Activated naive CD4-positive, alpha-beta T cell (primary cell): ENCODE measurements at places on chromosomes 1 and 21.

- no peak for DNase-seq
Measured at GRCh38 chr1:96918406-96918805, 196.8 kb downstream of the PTBP2 start.

GRCh38 chr1:111756124-111756513 lies 418 bp downstream of the DDX20 start:
- no peak for DNase-seq

GRCh38 chr1:94120991-94121390 lies at the start of gene ABCA4:
Gene ABCA4, minus strand, starts transcription at chr1:94121148. Its CDS starts 103 bp downstream, at chr1:94121045.
- no peak for DNase-seq

DNA sequence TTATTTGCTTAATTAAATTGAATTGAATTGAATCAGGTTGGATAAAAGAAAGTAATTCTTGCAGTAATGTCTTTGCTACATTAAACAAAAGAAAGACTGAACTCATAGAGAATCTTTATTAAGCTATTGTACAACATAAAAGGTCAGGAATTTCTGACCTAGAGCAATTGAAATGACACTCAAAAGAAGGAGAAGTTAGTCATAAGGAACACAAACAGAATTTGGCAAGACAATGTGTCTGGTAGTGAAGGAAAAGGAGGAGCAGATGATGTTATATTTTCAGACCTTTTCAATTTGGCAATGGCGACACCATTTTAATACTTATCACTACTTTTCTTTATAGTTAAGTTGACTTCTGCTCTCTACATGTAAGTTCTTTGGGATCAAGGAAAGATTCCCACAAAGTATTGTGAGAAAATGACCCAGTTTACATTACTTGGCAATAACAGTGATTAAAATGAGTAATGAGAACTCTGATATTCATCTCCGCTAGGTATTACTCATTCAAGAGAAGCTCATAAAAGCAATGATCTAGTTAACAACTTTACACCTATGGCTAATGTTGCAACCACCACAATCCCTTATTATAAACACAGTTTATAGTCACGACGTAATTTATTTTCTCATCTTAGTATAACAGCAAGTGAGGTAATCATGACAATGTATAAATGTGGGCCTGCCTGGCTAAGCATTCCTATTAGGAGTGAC lies 14.7 kb upstream of the KRTAP21-1 start:
- DNase-seq: no peak

DNA sequence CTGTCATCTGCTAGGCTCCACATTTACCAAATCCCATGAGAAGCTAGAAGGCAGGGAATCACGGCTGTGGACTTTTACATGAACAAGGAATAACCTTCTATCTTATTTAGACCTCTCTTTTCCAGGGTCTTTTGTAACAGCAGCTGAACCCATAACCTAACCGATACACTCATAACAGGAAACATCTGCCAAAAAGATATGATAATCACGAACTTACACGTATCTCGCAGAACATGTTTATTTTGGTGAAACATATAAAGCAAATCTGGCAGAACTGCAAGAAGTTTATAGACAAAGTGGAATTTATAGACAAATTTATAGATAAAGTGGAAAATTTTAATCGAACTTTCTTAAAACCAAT lies 20.4 kb downstream of the TINAGL1 start:
- DNase-seq: no peak

- no peak for DNase-seq
Measured at GRCh38 chr1:26016953-26017545, 4.5 kb upstream of the EXTL1 start.

- DNase-seq: no peak
Measured at GRCh38 chr1:219701476-219701875, 88.6 kb upstream of the ZC3H11B start.

DNA sequence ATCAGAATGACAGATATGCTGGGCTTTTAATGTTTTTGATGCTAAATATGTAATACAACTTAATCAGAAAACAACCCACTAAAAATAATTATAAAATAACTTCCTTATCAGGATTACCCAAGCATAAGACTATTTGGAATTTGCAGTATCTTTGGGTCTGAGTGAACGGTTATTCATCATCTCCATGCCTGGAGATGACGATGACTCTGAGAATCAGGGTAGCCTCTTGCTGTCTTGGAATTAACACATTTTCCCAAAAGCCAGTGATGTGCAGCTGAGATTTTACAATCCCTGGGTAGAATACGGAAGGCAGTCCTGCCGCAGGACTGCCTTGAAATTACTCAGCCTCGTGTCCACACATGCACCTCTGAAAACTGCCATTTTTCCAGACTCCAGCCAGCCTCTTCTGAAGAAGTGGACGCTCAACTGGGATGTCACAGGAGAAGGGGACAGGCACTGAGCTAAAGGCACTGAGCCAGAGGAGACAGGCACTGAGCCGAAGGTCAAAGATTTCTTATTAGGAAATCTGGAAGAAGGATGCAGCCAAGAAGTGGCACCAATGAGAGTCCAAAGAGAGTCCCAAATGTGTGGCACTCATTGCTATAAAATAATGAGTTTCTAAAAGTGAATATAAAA lies 85.5 kb downstream of the PGBD5 start:
- DNase-seq: no peak

- no peak for DNase-seq
Measured at GRCh38 chr1:58426918-58427317, 119.6 kb downstream of the OMA1 start.

GRCh38 chr1:182259968-182260367 lies 131.6 kb downstream of the GLUL start:
- DNase-seq: no peak

DNA sequence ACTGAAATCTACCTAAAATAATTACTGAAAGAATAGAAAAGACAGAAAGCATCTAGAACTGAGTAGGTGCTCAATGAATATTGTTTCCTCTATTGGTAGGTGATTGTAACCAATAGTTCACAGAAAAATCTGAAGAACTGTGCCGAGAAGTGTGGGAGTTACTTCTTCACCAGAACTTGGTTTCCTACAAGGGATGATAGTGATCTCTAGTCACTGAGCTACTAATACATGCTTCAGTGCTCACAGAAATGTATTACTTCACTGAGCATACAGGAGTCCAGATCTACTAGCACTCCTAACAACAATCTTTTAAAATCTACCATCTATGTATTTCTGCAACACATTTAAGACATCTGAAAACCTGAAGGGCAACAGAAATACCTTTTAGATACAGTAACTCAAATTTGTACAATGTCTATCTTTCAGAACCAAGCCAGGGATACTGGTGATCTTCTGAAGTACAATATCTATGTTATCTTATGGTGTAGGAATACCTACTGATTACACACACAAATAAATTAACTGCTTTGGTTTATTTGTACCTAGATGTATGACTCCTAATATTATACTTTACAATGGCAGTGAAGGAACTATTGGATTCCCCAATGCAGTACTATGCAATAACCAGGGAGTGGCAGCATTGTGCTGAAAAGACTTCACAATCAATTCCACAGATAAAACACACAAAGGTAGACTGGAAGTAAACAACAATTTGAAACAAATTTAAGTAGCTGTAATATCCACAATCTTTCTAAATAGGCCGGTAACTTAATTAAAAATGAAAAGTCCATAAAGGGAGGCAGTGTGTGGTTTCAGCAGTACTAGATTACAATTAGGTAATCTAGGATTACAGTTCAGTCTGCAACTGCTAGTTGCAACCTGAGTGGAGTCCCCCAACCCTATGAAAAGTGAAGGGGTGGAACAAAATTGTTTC lies 243.0 kb downstream of the SLC45A1 start:
- no peak for DNase-seq

DNA sequence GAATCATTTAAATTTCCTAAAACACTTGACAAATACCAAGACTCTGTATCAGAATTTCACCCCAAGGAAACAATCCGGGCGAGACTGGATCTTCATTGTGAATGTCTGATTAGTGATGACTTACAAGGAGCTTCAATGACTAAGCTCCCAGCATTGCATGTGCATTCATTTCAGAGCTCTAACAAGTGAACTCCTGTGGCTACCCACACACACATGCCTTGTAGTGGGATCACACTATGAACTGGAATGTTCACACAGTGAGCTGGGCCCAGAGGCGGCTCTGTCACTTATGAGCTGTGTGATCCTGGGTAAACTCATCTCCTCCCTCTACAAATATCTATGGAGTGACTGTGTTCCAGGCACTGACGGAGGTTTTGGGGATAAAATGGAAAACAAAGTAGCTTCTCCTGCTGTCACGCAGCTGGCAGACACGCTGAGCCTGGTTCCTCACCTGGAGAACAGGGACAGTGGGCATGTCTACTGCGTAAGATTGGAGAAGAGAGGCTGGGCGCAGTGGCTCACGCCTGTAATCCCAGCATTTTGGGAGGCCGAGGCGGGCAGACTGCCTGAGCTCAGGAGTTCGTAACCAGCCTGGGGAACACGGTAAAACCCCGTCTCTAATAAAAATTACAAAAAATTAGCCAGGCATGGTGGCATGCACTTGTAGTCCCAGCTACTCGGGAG lies 56.9 kb downstream of the CLSTN1 start:
- DNase-seq: no peak

- no peak for DNase-seq
Measured at GRCh38 chr1:10629816-10630571, 155.2 kb downstream of the PEX14 start.

- DNase-seq: no peak
Measured at GRCh38 chr1:233704898-233705723, 91.2 kb downstream of the KCNK1 start.

DNA sequence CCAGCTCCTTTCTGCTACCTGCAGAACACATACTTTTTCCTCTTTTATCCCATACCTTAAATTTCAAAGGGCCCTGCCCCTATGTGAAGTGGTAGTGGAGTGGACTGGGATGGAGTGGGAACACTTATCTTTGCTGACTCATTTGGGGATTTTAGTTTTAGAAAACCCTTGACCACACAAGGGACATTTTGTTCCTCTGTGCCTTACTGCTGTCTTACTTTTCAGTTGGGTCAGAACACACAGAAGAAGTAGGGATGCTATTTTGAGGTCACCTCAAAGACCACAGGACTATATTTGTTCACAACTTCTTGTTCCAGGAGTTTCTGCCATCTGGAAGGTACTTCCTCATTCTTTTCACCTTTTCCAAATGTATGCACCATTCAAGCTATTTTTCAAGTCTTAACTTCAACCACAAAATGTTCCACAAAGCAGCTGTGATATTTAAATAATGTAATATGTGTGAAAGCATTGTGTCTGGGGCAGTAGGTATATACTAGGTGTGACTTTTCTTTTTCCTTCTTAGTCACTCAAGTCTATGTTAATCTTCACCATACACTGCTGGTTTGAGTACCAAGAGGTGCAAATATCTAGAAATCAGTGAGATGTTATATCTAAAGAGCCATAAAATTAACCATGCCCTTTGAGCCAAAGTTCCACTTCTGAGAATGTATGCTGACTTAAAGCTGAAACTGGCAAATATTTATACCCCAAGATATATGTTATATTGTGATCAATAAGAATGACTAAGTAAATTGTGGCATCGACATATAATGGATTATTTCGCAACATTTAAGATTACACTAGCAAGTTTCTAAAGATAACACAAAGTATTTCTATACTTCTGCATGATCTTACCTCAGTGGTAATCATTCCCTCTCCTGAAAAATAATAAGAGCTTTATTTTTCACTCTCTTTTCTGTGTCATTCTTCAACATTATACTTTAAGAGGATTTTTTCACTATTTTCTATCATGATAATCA lies 308.5 kb downstream of the MRPL39 start:
- no peak for DNase-seq

GRCh38 chr1:86018283-86018923 lies 138.2 kb downstream of the COL24A1 start:
- no peak for DNase-seq

DNA sequence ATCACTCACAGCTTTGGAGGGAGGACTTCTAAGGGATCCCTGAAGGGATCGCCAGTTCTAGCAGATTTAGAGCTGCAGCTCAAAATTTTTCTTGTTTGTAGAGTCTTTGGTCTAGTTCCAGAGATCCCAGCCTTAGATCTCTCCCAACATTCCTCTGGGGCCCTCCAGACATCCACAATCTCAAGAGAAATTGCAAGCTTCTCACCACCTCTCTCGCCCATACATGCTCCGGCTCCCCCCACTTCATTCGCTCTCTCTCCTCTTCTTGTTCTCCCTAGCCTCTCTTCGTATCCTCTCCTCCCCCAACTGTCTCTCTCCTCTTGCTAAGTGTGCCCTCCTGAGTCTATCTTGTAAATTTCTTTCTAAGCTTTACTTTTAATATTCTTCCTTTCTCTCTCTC lies 15.1 kb upstream of the TUT4 start:
- DNase-seq: no peak

- no peak for DNase-seq
Measured at GRCh38 chr1:41511239-41511540, 26.7 kb upstream of the EDN2 start.

DNA sequence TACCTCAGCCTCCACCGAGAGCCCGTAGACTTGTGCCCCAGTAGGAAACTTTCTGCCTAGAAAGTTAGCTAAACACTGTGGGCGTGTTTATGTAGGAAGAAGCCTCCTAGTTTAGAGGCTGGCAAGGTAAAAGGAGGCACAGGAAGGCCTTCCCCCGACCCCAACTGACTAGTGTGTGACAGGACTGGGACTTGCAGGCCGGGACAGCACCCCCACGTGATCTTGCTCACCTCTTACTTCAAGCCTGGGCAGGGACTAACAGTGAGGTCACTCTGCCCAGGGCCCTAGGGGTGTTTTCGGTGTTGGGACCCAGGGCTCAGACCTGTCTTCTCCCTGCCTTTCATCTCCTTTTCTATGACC lies 392 bp upstream of the TAGLN2 start:
- DNase-seq: no peak

- no peak for DNase-seq
Measured at GRCh38 chr21:31623664-31624063, 35.8 kb upstream of the SOD1 start.

- DNase-seq: no peak
Measured at GRCh38 chr1:234675572-234675971, 65.6 kb upstream of the IRF2BP2 start.

DNA sequence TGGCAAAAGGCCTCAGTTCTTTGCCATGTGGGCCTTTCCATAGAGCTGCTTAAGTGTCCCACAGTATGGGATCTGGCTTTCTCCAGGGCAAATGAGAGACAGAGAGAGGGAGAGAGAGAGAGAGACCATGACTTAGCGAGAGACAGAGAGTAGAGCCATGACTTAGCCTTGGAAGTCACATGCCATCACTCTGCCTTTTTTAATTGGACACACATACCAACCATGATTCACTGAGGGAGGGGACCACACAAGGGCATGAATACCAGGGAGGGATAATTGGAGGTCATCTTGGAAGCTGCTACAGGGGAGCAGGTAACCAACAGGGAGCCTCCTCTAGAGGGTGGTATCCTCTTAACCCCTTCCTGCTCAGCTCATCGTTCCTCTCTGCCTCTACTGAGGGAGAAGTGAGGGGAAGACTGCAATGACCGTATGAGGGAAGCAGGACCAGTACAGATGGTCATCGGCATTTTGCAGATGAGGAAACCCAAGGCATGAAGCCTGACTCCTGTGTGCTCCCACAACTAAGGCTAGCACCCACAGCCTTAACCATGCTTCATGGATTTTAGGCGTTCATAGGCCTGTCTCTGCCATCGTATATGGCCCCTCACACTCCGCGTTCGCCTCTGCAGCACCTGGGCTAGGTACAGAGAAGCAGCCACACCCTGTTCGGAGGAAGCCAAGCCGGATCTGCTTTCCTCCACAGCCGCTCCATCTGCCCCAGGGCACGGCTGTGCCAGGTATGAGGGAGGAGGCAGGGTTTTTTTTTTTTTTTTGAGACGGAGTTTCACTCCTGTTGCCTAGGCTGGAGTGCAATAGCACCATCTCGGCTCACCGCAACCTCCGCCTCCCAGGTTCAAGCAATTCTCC lies 38.6 kb downstream of the MEF2D start:
- no peak for DNase-seq
